ENCODE measurements at places on chromosomes 7 and 10.

GRCh38 chr10:110035070-110035921 lies 27.5 kb downstream of the ADD3 start:
- no peak for DNase-seq

DNA sequence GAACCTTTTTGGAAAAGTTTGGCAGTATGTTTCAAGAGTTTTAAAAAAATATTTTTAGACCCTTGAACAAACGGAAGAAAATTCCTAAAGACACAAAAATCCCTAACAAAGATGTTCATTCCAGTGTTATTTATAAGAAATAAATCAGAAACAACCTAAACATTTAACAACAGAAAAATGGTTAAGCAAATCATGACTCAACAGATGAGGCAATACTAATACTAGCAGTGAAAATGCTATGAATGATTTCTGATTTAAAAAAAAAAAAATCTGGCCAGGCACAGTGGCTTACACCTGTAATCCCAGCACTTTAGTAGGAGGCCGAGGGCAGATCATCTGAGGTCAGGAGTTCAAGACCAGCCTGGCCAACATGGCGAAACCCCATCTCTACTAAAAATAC lies 61.0 kb downstream of the ARHGAP12 start:
- DNase-seq = no peak

DNA sequence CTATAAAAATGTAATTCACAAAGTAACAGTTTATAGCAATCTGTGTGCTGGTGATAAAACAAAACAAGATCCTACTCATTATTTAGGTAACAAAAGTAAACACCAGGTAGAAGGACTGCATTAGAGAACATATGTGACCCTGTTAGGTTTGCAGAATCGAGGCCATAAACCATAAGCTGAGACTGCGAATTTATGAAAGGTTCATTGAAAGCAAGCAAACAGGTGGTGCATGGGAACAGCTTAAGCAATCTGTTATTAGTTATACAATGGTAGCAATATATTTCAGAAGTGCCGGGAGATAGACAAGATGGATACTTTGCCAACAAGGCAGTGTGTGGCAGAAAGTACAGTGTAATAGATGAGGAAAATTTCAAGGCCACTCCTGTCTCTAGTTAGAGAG lies 23.5 kb upstream of the FAM133B start:
- no peak for DNase-seq

- DNase-seq = no peak
Observed at GRCh38 chr7:41063116-41063515, 639.8 kb downstream of the INHBA start.

- no peak for DNase-seq
Observed at GRCh38 chr10:114276671-114277070, 37.6 kb downstream of the VWA2 start.

GRCh38 chr7:70797109-70797514 lies 334.8 kb upstream of the GALNT17 start:
- DNase-seq = no peak

DNA sequence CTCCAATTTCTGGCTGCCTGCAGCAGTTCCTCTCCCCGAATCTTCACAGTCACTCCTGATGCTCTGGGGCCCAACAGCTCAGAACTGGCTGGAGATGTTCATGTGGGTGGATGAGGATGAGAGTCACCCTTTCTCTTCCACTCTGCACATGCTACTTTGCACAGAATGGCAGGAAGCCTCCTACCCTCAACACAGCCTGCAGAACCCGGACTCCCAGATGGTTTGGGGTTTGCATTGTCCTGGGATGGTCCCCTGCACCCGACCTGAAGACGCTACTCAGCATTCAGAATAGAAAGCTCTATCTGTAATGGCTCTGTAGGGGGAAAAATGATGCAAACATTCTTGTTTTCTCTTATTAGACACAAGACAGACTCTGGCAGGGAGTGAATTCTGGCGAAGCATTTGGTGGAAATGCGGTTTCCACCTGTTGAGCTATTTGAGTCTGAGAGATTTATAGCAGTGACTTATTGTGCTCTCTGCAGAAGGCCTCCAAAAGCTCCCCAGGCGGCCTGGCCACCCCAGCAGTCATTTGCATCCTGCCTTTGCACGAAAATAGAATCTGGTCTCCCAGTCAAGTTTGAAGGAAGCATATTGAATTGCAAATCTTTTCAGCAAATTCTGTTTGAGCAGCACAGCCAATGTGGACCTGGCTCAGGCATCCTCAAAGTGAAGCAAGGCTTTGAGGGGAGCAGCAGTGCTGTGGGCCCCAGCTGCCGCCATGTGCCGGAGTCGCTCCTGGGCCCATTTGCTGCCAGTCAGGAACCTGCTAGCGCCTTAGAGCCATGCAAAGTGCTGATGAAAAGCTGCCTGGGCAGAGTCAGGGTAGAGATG lies 309.3 kb downstream of the TCERG1L start:
- no peak for DNase-seq

DNA sequence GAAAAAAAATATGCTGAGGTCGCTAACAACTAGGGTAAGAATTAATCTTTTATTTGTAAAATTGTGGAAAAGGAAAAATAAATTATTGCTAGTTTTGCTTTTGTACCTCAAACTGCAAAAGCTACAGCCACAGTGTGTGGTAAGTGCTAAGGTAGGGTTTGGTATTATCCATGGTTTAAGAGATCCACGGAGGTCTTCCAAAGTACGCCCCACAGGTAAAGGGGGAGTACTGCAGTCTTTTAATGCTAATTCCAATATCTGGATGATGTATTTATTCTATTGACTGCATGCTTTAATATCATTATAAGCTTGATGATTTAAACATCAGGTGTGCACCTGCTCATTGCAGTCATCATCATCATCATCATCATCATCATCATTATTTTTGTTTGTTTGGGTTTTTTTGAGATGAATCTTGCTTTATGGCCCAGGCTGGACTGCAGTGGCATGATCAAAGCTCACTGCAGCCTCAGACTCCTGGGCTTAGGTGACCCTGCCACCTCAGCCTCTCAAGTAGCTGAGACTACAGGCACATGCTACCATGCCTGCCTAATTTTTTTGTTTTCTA lies 38.4 kb upstream of the BMS1 start:
- no peak for DNase-seq

DNA sequence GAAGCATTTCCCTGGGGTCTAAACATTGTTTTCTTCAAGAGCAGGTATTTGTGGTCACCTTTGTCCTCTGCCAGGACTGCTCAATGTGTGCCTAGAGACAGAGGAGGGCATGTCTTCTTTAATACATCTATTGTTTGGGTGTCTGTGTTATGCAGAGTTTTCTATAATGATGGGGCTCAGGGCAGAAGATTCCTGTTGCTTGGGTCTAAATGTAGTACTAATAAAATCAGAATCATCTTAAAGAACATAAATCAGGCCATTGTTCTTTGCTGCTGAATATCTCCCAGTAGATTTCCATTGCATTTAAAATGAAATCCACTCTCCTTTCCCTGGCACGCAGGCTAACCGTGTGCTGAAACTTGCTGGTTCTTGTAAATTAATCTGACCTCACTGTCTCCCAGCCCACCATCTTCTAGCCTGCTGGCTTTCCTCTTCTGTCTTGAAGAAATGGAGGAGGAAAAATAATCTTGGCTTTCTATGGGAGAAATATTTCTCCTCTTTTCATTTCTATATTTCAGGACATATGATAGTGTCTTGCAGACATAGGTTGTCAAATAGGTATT lies 1396.8 kb downstream of the GATA3 start:
- no peak for DNase-seq

- DNase-seq = no peak
Observed at GRCh38 chr10:88433565-88434186, 149.4 kb downstream of the RNLS start.

- no peak for DNase-seq
Observed at GRCh38 chr10:64346389-64346788, 825.2 kb downstream of the REEP3 start.

GRCh38 chr7:4235596-4235995 lies 446.5 kb upstream of the FOXK1 start:
- no peak for DNase-seq
